H4 (cell line): ENCODE measurements at places on chromosomes 2 and 18.

- no peak for DNase-seq
These were observed 178.8 kb downstream of the RPRM start for GRCh38 chr2:153299809-153300208.

GRCh38 chr2:96760986-96761832 is 507 bp downstream of the CNNM4 start:
- DNase-seq: no peak

DNA sequence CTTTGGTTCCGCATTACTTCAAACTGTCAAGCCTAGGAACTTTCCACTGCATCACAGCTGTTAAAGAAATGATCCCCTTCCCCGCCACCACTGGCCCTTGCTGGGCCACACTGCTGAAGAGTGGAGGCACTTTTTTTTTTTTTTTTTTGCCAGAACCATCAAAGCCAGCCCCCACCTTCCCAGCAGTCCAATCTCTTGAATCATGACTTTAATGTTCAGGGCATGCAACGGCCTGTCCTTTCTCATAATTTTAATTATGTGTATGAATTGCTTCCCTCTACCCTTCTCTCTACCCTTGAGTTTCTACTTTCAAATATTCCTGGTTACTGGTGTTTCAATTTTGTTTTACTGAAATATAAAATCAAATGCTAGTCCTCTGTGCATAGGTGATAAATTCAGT is 102.1 kb upstream of the LMAN1 start:
- DNase-seq: no peak

DNA sequence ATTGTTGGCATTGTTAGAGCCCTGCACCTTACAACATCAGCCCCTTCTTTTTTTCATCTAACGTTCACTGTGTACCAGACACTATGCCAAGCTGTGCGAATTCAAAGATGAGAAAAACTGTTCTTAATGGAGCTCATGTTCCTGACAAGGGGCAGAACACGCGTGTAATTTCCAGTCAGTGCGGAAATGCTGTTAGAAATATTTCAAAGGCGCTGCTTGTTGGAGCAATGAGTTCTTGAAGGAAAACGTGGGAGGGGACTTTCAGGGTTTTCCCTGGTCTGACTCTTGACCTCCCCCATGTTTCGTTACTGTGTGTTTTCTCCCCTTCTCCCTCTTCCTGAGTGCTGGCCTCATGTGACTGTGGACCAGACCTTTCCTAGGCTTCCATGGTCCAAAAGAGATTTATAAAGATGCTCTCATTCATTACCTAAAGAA is 1.5 kb downstream of the MTHFD2 start:
- no peak for DNase-seq

GRCh38 chr18:42623935-42624334 is 491.6 kb downstream of the RIT2 start:
- DNase-seq: no peak

DNA sequence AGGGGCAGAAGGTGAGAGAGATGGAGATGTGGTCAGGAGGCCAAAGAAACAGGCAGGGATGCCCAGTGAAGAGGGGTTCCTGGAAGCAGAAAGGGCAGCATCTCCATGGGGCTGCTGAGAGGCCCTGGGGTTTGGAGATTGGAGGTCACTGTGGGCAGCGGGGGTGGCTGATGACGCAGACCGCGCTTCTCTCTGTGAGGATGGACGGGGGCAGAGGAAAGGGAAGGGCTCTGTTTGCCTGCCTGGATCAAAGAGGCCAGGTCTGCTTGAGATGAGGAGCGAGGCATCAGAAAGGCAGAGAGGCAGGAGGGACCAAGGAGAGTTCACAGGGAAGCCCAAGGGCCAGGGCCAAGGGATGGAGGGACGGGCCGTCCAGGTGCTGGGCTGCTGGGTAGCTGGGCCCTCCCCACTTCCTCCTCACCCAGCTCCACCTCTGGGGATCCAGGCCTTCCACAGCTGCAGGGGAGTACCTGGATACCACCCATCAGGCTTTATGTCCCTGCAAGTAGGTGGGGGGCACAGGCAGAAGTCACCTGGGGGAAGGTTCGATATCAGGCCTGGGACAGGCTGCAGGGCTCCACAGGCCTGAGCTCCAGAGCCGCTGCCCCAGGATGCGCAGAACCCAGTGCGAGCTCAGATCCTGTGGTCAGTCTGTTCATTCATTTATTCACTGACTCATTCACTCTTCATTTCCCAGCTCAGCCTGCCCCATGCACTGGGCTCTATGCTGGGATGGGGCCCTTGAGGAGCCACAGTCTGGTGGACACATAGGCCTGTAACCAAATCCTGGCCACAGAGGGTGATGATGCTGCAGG is 30.6 kb downstream of the ADRA2B start:
- DNase-seq: no peak

GRCh38 chr2:181117206-181117925 is 137.0 kb downstream of the UBE2E3 start:
- DNase-seq: no peak

- no peak for DNase-seq
These were observed 77.7 kb upstream of the MAP4K3 start for GRCh38 chr2:39514825-39515224.

- no peak for DNase-seq
These were observed 120.7 kb upstream of the PXDN start for GRCh38 chr2:1864981-1865421.

GRCh38 chr18:56235071-56235470 is 403.3 kb downstream of the TXNL1 start:
- DNase-seq: no peak

DNA sequence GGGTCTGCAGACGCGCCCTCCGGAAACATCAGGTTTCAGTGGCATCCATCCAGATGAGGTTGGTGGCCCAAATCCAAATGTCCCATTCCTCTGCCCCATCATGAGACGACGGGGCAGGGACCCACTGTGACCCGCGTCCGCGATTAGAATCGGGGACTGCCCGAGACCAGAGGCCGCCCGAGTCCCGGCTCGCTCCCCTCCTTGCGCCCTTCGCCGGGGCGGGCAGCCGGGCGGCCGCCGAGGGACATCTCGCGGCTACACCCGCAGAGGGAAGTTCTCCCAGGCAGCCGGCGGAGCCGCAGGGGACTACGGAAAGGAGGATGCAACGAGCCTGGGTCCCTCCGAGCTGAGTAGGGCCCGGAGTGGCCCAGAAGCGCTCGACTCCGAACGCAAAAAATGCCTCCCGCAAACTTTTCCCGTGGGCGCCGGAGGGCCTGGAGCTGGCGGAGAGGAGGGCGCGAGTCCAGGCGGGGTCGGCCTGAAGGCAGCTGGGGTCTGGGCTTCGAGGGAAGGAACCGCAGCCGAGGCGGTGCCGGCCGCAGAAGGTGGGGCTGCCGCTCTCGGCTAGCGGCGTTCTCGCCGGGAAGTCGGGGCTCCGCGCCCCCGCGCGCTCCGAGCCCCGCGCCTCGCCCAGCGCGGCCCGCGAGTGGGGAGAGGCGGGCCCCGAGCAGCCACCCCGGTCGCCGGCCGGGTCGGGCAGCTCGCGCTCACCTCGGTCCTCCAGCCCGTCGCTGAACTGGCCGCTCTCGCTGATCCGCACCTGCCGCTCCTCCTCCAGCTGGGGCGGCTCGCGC is 580 bp downstream of the TMEM163 start:
- no peak for DNase-seq

DNA sequence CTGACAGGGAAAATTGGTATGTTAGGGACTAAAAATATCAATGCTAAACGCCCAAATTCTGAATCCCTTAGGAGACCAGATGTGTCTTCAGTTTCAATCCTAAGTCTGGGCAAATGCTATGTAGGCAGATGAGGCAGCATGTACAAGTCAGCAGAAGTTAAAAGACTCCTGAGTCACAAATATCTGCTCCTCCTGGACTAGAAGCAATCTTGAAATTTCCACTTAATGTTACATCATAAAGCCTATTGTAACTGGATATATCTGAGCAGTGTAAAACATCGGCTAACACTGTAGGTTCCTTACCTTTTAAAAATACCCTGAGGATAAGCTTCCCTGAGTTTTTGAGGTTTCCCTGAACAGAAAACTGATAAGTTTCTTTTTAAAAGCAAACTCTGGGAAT is 1087.6 kb upstream of the PIK3C3 start:
- DNase-seq: peak; percentile 80

GRCh38 chr18:75698861-75699260 is 271.4 kb upstream of the SMIM21 start:
- DNase-seq: peak; percentile 21

DNA sequence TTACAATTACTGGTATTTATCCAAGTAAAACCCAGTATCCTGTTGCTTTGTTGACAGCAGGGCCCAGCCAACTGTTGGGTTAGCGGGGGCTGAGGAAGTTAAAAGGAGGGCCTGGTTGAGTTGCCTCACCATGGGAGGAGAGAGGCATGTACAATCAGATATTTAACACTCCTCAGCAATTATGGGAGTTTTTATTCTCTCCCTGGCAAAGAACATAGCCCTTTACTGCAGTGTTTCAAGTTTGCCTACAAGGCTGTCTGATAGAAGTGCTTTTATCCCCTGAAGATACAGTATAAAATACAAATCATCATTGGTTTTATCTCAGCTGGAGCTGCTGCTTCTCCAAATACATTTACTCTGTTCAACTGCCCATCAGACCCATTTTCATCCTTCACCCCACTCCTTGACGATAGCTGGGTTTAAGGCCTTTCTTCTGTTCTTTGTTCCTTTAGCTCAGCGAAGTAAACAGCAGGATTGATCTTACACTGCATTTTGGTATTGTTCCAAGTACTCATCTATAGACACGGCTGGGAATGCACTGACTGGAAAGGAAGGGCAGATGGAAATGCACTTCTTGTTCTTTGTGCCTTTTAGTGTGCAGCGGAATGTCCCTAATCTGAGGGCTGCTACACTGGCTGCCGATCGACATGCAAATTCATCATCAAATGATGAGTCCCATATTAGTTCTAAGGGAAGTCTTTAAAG is 402.5 kb upstream of the SPRED2 start:
- DNase-seq: no peak

GRCh38 chr18:46009125-46009840 is 42.2 kb upstream of the EPG5 start:
- DNase-seq: no peak

DNA sequence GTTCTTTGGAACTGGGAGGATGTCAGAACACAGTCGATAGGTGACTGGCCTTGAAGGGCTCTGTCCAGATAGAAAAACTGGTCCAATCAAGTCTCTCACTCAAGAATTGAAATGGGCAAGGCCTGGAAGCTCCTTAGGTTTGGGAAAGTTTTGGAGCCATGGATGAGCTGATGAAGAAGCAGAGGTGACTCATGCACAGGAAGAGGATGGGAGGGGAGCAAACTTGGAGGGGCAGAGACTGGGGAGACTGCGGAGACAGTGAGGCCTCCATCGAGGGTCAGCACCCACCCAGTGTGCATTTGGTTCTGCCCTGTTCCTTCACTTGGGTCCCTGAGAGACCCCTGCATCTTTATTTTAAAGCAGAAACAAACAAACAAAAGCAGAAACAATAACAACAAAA is 41.1 kb downstream of the SOWAHC start:
- DNase-seq: no peak

- DNase-seq: no peak
These were observed 6.3 kb downstream of the HS6ST1 start for GRCh38 chr2:128312411-128312810.

- no peak for DNase-seq
These were observed 89.2 kb upstream of the PELI1 start for GRCh38 chr2:64233376-64233922.

- DNase-seq: no peak
These were observed 5.9 kb upstream of the SCYGR2 start for GRCh38 chr2:227592694-227593387.

DNA sequence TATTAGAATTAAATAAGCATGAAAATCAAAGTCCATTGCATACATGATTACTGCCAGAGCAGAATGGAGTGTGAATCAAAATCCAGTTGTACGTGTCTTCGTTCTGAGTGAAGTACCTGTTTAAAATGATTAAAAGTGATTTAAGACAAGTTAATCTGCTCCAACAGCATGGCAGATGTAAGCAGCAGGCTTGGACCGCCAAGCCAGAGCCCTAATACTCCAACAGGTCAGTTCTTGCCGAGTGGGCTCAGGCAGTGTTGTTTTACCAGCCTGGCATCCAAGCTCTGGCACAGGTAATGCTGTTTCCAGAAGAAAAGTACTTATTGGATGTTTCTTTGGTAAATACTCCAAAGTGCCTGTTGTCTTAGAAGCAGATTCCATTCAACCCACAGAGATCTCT is 171.4 kb upstream of the EPAS1 start:
- DNase-seq: no peak

DNA sequence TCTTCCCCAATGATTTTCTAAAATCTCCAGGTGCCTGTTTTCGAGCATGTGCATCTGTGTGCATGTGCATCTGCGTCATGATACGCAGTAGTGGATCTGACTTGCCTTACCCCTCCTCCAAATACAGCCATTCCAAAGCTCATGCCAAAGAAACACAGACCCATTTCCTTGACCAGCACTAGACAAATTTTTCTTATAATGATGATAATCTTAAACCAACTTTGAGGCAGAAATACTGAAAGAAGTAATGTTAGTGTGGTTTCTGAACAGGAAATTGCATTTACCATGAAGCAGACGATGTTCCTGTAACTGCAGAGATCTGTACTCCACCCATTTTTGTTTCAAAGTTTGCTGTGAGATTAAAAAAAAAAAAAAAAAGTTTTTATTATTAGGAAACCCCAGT is 25.6 kb downstream of the CYTIP start:
- no peak for DNase-seq
